ENCODE measurements at places on chromosomes 2 and 18.
A peak's percentile ranks its signal among the peaks of the same experiment; 100 is the strongest.

- H3K27me3 ChIP-seq: no peaks in the 10 kb centered on the region
- DNase-seq: no peak
- H3K27ac ChIP-seq: no peak overlapping the region
- H3K4me1 ChIP-seq: peaks cover 5% of the 10 kb centered on the region
- H3K36me3 ChIP-seq: no peaks in the 10 kb centered on the region
Measured at GRCh38 chr18:74651327-74652128, 53.9 kb downstream of the ZNF407 start.

GRCh38 chr2:167579826-167580225 is 667.6 kb downstream of the STK39 start:
- DNase-seq: no peak
- H3K27ac ChIP-seq: no peak overlapping the region
- H3K4me3 ChIP-seq: no peak overlapping the region
- H3K36me3 ChIP-seq: no peaks in the 10 kb centered on the region

DNA sequence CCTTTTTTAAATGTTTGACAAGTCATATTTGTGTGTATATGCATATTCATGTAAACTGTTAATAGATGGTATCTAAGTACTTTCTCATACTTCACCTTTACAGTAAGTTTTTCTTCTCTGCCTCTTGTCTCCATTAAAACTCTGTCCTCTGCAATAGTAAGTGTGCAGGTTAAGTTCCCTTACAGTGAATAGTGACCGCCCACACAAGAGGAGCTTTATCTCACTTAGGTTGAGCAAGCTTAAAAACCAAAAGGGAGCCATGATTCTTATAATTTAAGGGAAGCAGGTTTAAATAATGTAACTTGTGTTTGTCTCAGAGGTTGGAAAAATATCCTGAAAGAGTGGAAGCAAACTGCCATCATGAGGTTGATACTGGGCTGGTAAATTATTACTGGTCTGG is 61.3 kb downstream of the MRPS9 start:
- H3K27me3 ChIP-seq: no peaks in the 10 kb centered on the region
- no peak for DNase-seq
- peaks cover 21% of the 10 kb centered on the region for H3K36me3 ChIP-seq
- H3K4me1 ChIP-seq: peaks cover 15% of the 10 kb centered on the region

DNA sequence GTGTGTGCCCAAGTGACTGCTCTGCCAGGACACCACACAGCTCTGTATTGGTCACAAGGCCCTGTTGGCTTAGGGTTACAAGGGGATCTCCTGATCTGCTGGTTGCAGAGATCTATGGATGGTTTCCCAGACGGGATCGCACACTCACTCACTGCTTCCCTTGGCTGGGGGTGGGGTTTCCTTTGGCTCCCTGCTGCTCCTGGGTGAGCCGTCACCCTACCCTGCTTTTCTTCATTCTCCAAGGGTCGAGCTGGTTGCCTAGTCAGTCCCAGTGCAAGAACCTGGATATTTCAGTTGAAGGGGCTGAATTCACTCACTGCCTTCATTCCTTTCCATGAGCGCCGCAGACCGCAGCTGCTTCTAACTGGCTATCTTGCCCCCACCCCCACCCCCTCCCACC is 56.3 kb downstream of the GTF3C3 start:
- DNase-seq: no peak
- H3K36me3 ChIP-seq: peaks cover 9% of the 10 kb centered on the region
- H3K27me3 ChIP-seq: no peaks in the 10 kb centered on the region
- no peak overlapping the region for H3K4me3 ChIP-seq
- H3K27ac ChIP-seq: no peak overlapping the region

- no peak overlapping the region for H3K4me3 ChIP-seq
- H3K27ac ChIP-seq: no peak overlapping the region
- no peaks in the 10 kb centered on the region for H3K27me3 ChIP-seq
Measured at GRCh38 chr2:30927465-30928075, 120.3 kb upstream of the CAPN13 start.

DNA sequence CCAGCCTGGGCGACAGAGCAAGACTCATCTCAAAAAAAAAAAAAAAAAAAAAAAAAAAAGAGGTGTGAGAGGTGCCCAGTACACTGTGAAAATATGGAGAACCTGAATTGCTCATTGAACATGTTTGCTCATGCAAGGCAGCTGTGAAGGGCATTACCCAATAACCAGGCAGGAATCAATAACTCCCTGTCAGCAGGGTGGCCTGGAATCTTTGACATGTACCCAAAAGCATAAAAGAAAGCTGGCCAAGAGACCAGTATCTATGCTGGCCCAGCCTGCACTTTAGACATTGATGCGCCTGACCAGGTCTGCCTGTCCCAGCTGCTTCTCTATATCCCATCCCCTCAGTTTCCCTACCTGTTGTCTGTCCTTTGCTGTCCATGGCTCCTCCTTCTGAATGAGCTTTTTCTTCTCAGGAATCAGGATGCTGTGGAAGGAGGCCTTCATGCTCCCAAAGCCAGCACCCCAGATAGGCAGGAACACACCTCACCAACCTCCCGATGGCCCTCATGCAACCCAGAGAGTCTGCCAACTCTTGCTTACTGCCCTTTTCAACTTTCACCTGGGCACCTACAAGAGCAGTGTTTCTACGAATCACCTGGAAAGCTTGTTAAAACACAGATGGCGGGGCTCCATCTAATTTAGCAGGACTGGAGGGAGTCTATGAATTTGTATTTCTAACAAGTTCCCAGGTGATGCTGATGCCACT is 83.4 kb upstream of the PPP1CB start:
- peaks cover 4% of the 10 kb centered on the region for H3K4me1 ChIP-seq
- no peak overlapping the region for H3K27ac ChIP-seq

GRCh38 chr18:5639131-5639530 is 95.3 kb upstream of the EPB41L3 start:
- H3K27me3 ChIP-seq: peaks cover 7% of the 10 kb centered on the region
- no peak overlapping the region for H3K27ac ChIP-seq
- no peaks in the 10 kb centered on the region for H3K36me3 ChIP-seq
- no peaks in the 10 kb centered on the region for H3K4me1 ChIP-seq

GRCh38 chr2:102241616-102242305 is 54.9 kb downstream of the IL1RL2 start:
- H3K27me3 ChIP-seq: peaks cover 2% of the 10 kb centered on the region
- H3K27ac ChIP-seq: no peak overlapping the region
- no peaks in the 10 kb centered on the region for H3K36me3 ChIP-seq
- peaks cover 41% of the 10 kb centered on the region for H3K4me1 ChIP-seq
- DNase-seq: no peak

DNA sequence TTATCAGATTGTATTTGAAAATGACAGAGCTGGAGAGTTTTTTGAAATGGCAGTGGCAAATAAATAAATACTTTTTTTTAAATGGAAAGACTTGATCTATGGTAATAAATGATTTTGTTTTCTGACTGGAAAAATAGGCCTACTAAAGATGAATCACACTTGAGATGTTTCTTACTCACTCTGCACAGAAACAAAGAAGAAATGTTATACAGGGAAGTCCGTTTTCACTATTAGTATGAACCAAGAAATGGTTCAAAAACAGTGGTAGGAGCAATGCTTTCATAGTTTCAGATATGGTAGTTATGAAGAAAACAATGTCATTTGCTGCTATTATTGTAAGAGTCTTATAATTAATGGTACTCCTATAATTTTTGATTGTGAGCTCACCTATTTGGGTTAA is 30.9 kb downstream of the CD28 start:
- no peak for DNase-seq
- H3K4me1 ChIP-seq: peaks cover 19% of the 10 kb centered on the region
- H3K4me3 ChIP-seq: peak overlapping the region; percentile 16
- no peaks in the 10 kb centered on the region for H3K27me3 ChIP-seq
- no peaks in the 10 kb centered on the region for H3K36me3 ChIP-seq

- no peak overlapping the region for H3K4me3 ChIP-seq
- H3K36me3 ChIP-seq: peaks cover under 1% of the 10 kb centered on the region
- H3K4me1 ChIP-seq: peaks cover 8% of the 10 kb centered on the region
- no peak overlapping the region for H3K27ac ChIP-seq
Measured at GRCh38 chr18:79856119-79857007, 58.6 kb downstream of the KCNG2 start.

GRCh38 chr18:79387214-79387613 is 8.5 kb upstream of the NFATC1 start:
- H3K4me3 ChIP-seq: no peak overlapping the region
- H3K27ac ChIP-seq: no peak overlapping the region
- no peak for DNase-seq
- H3K36me3 ChIP-seq: no peaks in the 10 kb centered on the region

DNA sequence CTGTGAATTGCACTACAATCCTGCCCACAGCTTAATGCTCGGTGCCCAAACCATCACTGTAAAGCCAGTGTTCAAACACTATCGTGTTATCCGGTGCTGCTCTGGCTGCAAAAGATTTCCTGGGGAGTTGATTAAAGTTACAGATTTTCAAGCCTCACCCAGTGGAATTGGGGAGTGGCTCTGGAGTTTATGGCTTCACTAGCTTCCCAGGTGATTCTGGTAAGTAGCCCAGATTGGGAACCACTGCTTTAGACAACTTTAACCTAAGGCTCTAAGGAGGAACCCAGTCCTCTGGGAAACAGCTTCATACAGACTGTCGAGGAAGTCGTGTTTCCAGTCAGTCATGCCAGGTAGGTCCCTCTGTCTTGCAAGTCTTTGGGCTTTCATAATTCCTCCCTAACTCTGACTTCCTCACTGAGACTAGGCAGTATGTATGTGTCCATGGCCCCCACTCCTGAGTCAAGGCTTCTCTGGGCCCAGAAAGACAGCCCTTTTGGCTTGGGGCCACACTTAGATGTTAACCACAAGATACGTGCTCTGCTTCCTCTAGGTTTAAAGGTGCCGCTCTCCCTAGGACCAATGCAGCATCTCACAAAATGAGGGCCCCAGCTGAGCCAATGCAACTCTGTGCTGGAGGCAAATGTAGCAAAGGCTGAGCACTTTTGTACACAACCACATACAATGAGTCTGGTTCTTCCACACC is 299.7 kb downstream of the PRKCE start:
- H3K36me3 ChIP-seq: no peaks in the 10 kb centered on the region
- no peak overlapping the region for H3K4me3 ChIP-seq
- DNase-seq: no peak
- H3K27me3 ChIP-seq: peaks cover 3% of the 10 kb centered on the region

- peaks cover 7% of the 10 kb centered on the region for H3K36me3 ChIP-seq
- DNase-seq: no peak
- peaks cover 12% of the 10 kb centered on the region for H3K27me3 ChIP-seq
- no peaks in the 10 kb centered on the region for H3K4me1 ChIP-seq
- H3K27ac ChIP-seq: no peak overlapping the region
- no peak overlapping the region for H3K4me3 ChIP-seq
Measured at GRCh38 chr2:221124532-221125240, 447.4 kb downstream of the EPHA4 start.

GRCh38 chr2:10226038-10226724 is 76.5 kb upstream of the HPCAL1 start:
- H3K4me3 ChIP-seq: no peak overlapping the region
- H3K27me3 ChIP-seq: no peaks in the 10 kb centered on the region
- H3K36me3 ChIP-seq: no peaks in the 10 kb centered on the region
- no peak overlapping the region for H3K27ac ChIP-seq
- H3K4me1 ChIP-seq: no peaks in the 10 kb centered on the region

- no peaks in the 10 kb centered on the region for H3K27me3 ChIP-seq
- DNase-seq: no peak
- no peak overlapping the region for H3K4me3 ChIP-seq
- no peak overlapping the region for H3K27ac ChIP-seq
- H3K4me1 ChIP-seq: no peaks in the 10 kb centered on the region
Measured at GRCh38 chr2:235918876-235919275, 249.3 kb downstream of the GBX2 start.

GRCh38 chr2:165114346-165114939 is 89.4 kb downstream of the SCN3A start:
- H3K4me1 ChIP-seq: no peaks in the 10 kb centered on the region
- no peak for DNase-seq
- no peak overlapping the region for H3K27ac ChIP-seq
- H3K27me3 ChIP-seq: no peaks in the 10 kb centered on the region
- no peaks in the 10 kb centered on the region for H3K36me3 ChIP-seq

- no peaks in the 10 kb centered on the region for H3K36me3 ChIP-seq
- DNase-seq: no peak
- no peak overlapping the region for H3K4me3 ChIP-seq
- peaks cover 10% of the 10 kb centered on the region for H3K4me1 ChIP-seq
- no peaks in the 10 kb centered on the region for H3K27me3 ChIP-seq
- no peak overlapping the region for H3K27ac ChIP-seq
Measured at GRCh38 chr2:232368311-232368731, 10.2 kb upstream of the ALPP start.

- no peak overlapping the region for H3K27ac ChIP-seq
- peaks cover 8% of the 10 kb centered on the region for H3K36me3 ChIP-seq
- H3K27me3 ChIP-seq: no peaks in the 10 kb centered on the region
Measured at GRCh38 chr18:33821503-33821902, 243.5 kb downstream of the ASXL3 start.

DNA sequence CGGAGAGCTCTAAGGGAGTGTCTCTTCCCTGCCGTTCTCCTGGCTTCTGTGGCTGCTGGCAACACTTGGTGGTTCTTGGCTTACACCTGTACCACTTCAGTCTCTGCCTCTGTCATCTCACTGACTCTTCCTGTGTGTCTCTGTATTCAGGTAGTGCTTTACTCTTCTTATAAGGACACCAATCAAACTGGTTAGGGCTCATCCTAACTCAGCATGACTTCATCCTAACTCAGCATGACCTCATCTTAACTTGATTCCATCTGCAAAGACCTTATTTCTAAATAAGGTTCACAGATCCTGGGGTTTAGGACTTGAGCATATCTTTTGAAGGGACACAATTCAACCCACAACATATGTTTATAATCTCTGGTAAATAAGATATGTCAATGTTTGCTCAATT is 51.6 kb upstream of the DSEL start:
- H3K27me3 ChIP-seq: no peaks in the 10 kb centered on the region
- H3K4me3 ChIP-seq: no peak overlapping the region
- no peaks in the 10 kb centered on the region for H3K4me1 ChIP-seq
- H3K36me3 ChIP-seq: no peaks in the 10 kb centered on the region
- no peak overlapping the region for H3K27ac ChIP-seq

DNA sequence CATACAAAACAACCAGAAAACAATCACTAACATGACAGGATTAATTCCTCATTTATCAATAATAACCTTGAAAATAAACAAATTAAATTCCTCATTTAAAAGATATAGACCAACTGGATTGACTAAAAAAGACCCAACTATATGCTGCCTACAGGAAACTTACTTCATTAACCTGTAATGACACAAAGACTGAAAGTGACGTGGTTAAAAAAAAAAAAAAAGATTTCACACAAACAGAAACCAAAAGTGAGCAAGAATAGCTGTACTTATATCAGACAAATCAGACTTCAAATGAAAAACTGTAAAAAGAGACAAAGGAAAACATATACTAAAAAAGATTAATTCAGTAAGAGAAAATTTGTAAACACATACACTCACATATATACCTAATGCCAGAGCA is 201.2 kb downstream of the CCDC178 start:
- H3K27me3 ChIP-seq: no peaks in the 10 kb centered on the region
- peaks cover 5% of the 10 kb centered on the region for H3K36me3 ChIP-seq
- H3K4me3 ChIP-seq: no peak overlapping the region
- no peak for DNase-seq

GRCh38 chr18:27075828-27076227 is 109.3 kb downstream of the CHST9 start:
- no peak overlapping the region for H3K27ac ChIP-seq
- H3K27me3 ChIP-seq: no peaks in the 10 kb centered on the region
- H3K4me3 ChIP-seq: no peak overlapping the region
- no peaks in the 10 kb centered on the region for H3K4me1 ChIP-seq
- H3K36me3 ChIP-seq: no peaks in the 10 kb centered on the region
